T-helper 1 cell (primary cell): ENCODE measurements at places on chromosomes 5 and 9.

DNA sequence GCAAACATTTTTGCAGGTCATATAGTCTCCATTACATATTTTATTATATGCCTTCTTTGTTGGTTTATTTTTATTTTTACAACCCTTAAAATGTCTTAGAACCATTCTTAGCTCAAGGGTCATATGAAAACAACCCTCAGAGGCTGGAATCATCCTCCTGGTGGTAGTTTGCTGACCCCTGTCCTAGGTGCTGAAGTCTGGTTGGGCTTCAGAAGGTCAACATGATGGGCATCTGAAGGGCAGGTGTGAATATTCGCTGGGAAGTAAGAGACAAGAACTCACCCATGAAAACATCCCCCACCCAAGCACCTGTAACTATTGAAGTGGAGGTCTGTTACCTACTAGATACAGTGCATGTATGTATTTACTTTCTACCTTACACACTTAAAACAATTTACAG lies 75.4 kb downstream of the OSMR start:
- no peak for DNase-seq

DNA sequence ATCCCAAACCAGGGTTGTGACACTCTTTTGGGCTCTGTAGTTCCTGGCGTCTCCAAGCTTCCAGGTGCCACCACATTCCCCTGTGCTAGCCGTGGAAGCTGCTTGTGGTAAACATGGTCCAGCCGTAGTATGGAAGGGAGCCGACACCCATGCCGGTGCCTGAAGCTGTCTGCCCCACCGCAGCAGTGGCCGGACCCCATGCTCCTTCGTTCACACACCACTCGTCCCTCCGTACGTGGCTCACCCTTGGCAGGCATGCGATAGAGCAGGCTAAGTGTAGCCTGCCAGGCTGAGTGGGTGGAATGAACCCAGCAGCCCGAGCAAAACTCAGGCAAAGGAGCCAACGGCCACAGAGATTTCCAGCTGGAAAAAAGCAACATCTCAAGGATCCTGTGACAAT lies 2030.4 kb downstream of the EFNA5 start:
- no peak for DNase-seq

GRCh38 chr9:72575666-72576065 lies 54.3 kb downstream of the TMC1 start:
- DNase-seq, result no peak

- DNase-seq, result no peak
Observed at GRCh38 chr9:130264414-130265350, 878 bp upstream of the HMCN2 start.

GRCh38 chr9:75823151-75823550 lies 67.3 kb upstream of the PCSK5 start:
- DNase-seq, result no peak
